Natural killer cell treated with Interleukin-12 subunit alpha and Interleukin-12 subunit beta and Interleukin-15 and Interleukin-18, amount 100 ng/mL, for 72 hours (primary cell): ENCODE measurements at places on chromosomes 6 and 20. TPM values are rescaled to one million over a fixed set of nuclear protein-coding genes. Genes with fewer than 3 reads are reported as not detected.

DNA sequence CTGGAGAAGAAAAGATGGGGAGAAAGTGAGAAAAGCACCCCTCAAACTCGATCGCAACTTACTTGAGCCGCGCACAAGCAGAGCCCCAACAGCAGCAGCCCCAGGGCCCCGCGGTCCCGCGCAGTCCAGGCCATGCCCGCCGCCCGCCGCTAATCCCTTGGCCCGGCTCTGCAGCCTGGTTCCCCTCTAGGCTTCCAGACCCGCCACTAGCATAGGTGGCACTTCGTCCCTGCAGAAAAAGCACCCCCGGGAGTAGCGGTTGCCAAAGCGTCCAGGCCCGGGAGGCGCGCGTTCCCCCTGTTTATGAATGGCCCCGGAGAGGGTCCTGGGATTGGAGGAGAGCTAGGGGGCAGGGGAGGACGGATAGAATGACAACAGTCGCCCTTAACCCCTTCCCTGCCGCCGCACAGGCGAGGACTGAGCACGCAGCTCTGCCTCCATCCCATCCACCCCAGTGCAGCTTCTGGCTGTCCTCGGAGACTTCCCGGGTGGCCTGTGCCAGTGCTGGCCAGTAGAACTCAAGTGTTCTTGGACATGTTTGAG is 19.9 kb downstream of the COL9A1 start:
- H3K4me3 ChIP-seq, result no peak overlapping the region
- no peaks in the 10 kb centered on the region for H3K36me3 ChIP-seq
- H3K4me1 ChIP-seq, result no peaks in the 10 kb centered on the region
- DNase-seq, result no peak

DNA sequence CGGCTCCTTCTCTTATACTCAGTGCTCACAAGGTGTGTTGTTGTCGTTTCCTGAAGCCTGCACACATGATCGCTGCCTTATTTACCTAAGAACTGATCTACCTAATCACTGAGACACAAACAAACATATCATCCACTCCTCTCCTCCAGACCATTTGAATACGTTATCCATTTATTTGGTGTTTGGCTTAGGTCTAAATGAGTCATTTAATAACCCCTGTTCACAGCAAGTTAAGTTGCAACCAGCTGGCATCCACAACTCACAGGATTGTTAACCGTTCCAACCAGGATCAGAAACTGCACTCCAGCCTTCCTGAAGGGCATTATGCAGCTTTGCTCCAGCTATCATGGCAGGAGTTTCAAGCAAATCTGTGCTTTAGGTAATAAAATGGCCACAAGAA is 511.1 kb upstream of the MAP3K7 start:
- no peaks in the 10 kb centered on the region for H3K4me1 ChIP-seq
- no peak overlapping the region for H3K27ac ChIP-seq
- H3K4me3 ChIP-seq, result no peak overlapping the region

The ADGRF5 gene
- not detected for total RNA-seq

- DNase-seq, result peak; percentile 81
- H3K4me1 ChIP-seq, result peaks cover 10% of the 10 kb centered on the region
- H3K27ac ChIP-seq, result no peak overlapping the region
- H3K27me3 ChIP-seq, result no peaks in the 10 kb centered on the region
- H3K36me3 ChIP-seq, result no peaks in the 10 kb centered on the region
- no peak overlapping the region for H3K4me3 ChIP-seq
Measured at GRCh38 chr6:36962874-36963273, 8.3 kb downstream of the PI16 start.

DNA sequence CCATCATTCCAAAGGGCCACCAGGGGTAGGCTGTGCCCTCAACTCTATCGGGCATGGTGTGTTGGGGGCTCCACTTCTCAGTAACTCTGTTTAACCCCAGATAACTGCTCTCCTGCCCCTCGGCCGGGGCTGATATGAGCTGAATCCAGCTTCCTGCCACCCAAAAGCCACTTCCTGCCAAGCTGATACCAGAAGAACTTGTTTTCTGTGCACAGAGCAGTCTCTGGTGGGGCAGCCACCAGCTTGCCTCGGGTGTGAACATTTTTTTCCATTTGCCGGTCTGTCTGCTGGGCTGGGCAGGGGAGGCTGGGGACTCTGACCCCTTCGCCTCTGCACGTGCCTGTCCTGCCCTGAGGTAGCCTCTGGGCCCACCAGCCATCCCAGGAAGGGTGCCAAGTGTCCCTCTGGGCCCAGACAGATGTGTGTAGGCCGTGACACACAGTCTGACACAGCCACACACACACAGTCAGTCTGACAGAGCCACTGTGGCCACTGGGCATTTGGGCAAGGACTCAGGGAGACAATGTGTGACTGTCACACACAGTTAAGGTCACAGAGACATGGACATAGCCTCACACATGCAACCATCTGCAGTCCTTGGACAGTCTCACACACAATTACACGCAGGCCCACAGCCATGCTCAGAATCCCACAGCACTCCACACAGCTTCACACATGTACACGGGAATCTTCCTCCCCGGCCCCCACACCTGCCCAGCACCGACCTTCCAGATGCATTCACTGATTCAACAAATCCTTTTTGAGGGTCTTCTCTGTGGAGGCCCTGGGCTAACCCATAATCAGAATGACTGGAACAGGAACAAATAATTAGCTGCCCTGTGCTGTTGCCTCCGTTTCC is 45.1 kb downstream of the NOL4L start:
- DNase-seq, result peak; percentile 85
- no peaks in the 10 kb centered on the region for H3K27me3 ChIP-seq
- peak overlapping the region; percentile 90 for H3K4me3 ChIP-seq
- H3K36me3 ChIP-seq, result no peaks in the 10 kb centered on the region
- peak overlapping the region; percentile 96 for H3K27ac ChIP-seq
- peaks cover 64% of the 10 kb centered on the region for H3K4me1 ChIP-seq

- no peak overlapping the region for H3K27ac ChIP-seq
- H3K36me3 ChIP-seq, result no peaks in the 10 kb centered on the region
- H3K27me3 ChIP-seq, result no peaks in the 10 kb centered on the region
- no peak for DNase-seq
- H3K4me3 ChIP-seq, result no peak overlapping the region
Measured at GRCh38 chr6:53318429-53318828, 30.3 kb downstream of the ELOVL5 start.

DNA sequence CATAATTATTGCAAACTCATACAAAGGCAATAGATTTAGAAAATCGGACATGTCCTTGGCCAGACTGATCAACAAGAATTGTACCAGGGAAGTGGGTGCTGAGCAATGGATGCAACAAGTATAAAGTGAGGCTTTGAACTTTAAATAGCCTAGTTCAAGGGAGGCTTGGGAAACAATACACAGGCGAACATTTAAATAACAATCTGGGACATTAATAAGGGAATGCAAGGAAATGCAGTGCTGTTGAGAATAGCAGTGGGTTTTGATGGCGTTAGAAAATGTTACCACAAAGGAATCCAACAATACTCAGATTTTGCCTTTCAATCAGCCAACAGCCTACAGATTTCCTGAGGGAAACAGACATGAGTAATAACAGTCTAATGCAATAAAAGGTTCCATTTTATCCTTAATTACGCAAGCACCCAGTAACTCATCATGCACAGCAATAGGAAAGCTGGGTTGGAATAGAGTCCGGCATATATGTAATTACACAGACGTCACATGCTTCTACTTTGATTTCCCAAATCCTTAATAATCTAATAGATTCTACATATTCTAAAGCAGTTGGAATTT is 134.6 kb downstream of the PHACTR1 start:
- H3K36me3 ChIP-seq, result no peaks in the 10 kb centered on the region
- H3K27ac ChIP-seq, result no peak overlapping the region
- no peak for DNase-seq
- H3K27me3 ChIP-seq, result peaks cover 32% of the 10 kb centered on the region
- no peak overlapping the region for H3K4me3 ChIP-seq

DNA sequence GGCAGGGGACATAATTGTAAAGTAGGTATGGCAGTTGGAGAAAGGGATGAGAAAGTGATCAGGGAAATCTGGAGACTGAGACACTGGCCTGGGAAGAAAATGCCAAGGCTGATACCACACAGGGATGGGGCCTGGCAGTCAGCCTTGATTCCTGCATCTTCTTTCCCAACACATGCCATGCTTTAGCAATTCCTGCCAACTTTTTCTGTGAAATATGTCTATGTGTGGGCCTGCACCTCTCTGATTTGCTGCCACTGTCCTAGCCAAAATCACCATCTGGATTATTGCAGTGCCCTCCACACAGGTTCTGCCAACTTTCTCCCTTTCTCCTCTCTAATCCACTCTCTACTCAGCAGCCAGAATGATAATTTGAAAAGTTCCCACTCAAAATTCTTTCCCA is 759.8 kb upstream of the CITED2 start:
- no peaks in the 10 kb centered on the region for H3K4me1 ChIP-seq
- H3K36me3 ChIP-seq, result peaks cover 8% of the 10 kb centered on the region
- no peak overlapping the region for H3K4me3 ChIP-seq
- H3K27me3 ChIP-seq, result no peaks in the 10 kb centered on the region

DNA sequence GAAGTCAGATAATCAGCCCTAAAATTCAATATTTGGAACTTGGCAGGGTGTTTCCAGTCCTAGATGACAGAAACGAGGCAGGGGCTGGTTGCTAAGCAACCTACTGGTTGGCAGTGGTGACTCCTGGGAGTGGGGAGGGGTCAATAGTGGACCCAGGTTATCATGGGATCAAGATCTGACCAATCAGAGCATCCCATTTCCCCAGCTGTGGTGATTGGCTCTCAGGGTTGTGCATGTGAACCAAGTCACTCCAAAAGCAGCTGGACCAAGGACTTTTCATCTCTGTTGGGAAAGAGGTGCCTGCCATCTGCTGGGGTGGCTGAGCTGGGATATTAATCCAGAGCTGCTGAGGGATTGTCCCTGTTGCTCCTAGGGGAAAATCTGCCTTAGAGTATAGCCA is 253.4 kb downstream of the PREX1 start:
- peaks cover 12% of the 10 kb centered on the region for H3K27me3 ChIP-seq
- H3K4me1 ChIP-seq, result no peaks in the 10 kb centered on the region
- no peak for DNase-seq
- no peak overlapping the region for H3K27ac ChIP-seq
- H3K4me3 ChIP-seq, result no peak overlapping the region

DNA sequence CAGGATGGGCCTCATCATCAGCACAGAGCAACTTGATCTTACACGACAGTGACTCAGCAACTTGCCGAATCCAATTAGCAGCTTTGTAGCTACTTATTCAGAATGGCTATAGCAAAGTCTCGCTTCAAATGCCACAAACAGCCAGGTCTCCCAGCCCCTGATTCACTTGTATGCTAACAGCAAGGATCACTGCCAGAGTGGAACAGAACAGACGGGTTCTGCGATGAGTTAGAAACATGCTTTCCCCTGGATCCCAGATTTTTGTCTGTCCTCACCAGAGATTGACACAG is 254.4 kb downstream of the NRN1 start:
- H3K27me3 ChIP-seq, result no peaks in the 10 kb centered on the region
- H3K4me1 ChIP-seq, result peaks cover 4% of the 10 kb centered on the region
- DNase-seq, result no peak
- H3K27ac ChIP-seq, result no peak overlapping the region

The RNF144B gene
- 2.0 TPM for total RNA-seq

The RNF217 gene
- total RNA-seq, result 1.4 TPM

The DSP gene
- total RNA-seq, result not detected

DNA sequence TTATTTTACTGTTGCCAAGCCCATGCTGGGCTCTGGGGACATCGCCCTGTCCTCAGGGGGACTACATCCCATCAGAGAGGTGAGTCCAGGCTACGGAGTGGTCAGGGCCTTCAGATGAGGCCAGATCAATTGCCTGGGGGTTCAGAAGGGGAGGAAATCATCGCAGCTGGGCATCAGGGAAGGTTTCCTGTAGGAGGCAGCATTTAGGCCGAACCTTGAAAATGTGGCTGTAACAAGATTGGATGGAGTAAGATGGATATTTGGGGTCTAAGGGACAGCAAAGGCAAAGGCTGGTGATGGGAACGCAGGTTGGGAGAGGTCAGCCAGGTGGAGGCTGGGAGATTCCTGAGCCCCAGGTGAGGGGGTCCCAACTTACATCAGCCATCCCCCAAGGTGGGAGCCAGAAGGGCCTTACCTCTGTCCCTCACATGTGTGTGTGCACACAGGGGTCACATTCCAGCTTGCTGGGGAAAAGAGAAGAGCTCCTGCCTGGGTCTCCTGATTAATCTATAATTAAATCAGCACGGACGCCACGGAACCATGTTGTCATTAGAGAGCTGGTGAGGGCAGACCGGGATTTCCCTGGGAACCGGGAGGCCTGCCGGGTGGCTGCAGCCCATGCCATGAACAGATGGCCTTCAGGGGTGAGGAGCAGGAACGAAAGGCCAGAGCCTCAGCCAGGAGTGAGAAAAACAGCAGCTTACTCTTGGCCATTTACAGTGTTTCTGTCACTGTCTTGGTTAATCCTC is 30.5 kb upstream of the DLGAP4 start:
- H3K4me1 ChIP-seq, result no peaks in the 10 kb centered on the region
- peaks cover 6% of the 10 kb centered on the region for H3K27me3 ChIP-seq

DNA sequence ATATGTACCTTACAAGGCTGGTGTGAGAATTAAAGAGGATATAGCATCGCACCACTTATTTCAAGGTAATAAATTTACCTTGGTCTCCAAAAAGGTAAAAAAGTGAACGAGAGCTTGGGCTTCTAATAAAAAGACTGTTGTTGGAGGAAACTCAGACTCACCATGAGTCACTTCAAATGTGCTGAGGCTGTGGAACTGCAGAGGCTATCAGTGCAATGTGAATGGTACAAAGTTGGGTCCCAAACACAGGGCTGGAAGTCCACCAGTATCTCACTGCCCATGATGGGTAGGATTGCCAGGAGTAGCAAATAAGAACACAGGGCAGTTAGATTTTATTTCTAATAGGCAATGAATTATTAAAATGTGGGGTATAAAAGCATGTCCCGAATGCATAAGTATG is 200.6 kb downstream of the MAFB start:
- DNase-seq, result no peak
- H3K27ac ChIP-seq, result no peak overlapping the region
- H3K4me3 ChIP-seq, result no peak overlapping the region

DNA sequence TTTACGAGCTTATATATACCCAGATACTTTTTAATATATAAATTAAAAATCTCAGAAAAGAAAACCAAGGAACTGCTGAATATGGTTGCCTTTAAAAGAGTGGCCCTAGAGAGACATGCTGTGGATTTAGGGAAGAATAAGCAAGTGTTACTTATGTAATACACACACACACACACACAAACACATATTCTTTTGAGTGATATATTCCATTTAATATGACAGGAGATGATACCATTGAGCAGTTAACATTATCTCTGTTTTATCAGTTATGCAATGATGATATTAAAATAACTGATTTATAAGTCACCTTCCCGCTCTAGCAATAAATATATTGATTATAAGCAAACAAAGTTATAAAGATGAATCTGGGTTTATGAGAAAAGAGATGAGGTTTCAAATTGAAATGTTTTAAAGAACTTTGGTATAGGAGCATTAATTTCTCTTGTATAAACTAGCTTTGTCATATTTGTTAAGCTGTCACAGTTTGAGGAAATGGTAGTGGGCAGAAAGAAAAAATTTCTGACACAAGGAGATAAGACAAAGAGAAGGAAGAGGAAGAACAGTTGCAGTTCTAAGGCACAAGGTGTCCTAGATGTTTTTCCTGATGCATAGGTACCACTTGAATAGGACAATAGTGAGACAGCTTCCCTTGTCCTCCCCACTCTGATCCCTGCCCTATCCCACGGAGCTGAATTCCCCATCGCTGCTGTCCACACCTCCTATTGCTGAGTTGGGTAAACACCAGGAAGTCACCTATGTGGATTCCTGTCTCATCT is 26.4 kb downstream of the GPX5 start:
- no peak overlapping the region for H3K4me3 ChIP-seq
- H3K4me1 ChIP-seq, result no peaks in the 10 kb centered on the region
- H3K36me3 ChIP-seq, result no peaks in the 10 kb centered on the region

The RAMACL gene
- total RNA-seq, result 0.73 TPM

GRCh38 chr6:133017581-133017980 is 203.2 kb downstream of the RPS12 start:
- no peaks in the 10 kb centered on the region for H3K27me3 ChIP-seq
- H3K36me3 ChIP-seq, result no peaks in the 10 kb centered on the region
- no peaks in the 10 kb centered on the region for H3K4me1 ChIP-seq
- H3K4me3 ChIP-seq, result no peak overlapping the region
- no peak overlapping the region for H3K27ac ChIP-seq

The HCRTR2 gene
- not detected for total RNA-seq
